ENCODE measurements at places on chromosomes 1 and 21.
A peak's percentile ranks its signal among the peaks of the same experiment; 100 is the strongest.

DNA sequence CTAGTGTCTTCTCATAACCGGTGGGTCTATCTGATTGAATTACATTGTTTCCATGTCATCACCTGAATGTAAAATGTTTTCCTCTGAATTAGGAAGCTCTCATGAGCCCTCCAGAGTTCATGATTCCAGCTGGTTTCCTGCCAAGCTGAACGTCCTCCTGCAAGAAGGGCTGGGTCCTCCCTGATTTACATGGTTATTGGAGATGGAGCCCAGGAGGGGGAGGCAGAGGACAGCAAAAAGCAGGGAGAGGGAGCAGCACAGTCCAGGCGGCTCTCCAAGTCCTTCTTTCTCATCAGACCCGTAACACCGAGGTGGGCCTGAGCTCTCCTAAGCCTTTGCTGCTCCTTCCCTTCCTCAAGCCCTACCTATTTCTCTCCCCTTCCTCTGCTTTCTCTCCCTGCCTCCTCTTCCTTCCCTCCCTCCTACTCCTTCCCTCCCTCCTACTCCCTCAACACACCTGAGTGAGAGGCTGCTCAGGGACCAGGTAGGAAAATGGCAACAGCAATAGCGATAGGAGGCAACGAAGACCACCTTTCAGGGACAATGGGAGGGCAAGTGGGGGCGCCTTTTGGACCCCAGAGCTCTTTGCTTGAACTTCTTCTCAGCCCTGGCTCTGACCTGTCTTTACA is 265.9 kb downstream of the PRDM2 start:
- peak; percentile 88 for DNase-seq

DNA sequence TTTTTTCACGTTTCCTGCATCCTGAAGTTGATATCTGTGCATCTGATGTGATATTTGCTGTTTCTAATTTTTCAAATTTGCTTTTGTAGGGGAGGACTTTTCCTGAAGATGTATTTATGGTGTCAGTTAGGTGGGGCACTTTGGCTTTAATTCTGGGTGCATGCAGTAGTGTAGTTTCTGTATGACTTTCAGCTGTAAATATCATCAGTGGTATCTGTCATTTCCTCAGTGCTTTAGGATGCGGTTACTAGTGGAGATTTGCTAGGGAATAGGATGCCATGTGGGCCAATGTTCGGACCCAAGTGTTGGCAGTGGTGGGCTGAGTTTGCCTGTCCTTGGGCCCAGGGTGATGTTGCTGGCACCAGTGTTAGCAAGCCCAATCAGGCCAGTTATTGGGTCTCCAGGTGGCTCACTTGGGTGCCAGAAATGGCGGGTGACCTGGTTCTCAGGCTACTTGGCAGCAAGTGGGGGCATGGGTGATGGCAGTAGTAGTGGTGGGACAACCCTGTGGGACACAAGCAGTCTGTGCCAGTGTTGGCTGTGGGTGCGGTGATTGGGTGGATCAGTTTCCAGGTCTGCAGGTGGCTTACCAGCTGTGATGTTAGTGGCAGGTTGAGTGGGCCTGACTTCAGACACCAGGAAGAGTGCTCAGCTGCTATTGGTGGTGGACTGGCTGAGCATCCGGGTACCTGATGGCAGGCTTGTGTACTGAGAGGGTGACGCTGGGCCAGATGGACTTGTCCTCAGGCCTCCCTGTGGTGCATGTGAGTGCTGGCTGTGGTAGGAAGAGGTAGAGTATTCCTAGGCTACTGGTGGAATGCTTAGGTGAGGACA is 24.4 kb downstream of the CD55 start:
- no peak for DNase-seq

DNA sequence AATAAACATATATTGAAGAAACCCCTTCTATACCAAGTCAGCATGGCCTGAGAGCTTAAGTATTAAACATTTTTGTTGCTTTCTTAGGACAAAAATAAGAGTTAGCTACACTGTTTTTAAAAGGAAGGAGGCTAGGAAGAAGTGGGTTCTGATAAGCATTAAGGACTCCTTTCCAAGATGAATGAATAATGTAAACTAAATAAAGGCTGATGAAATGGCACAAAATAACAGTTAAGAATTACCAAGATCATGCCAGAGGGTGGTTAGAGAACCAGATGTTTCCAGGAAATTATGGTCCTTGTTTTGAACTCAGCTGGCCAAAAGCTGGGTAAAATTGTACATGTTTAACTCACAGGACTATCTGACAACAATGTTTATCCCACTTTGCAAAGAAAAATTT is 114.1 kb upstream of the ETS2 start:
- no peak for DNase-seq

DNA sequence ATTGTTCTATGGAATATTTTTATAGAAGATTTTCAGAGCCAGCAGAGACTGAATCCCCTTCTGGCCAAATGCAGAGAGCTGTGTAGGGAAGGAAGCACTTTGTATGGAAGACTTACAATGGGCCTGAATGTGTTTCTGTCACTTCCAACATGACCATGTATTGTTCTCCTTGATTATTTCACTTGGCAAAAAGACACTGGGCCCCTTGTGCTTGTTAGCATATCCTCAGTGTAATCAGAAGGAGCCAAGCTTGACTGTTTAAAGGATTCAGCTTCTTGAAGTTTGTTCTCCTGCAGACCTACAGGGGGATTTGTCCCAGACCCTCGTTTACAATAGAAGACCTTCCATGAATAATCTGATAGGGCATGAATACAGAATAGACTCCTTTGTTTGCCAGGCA is 48.1 kb upstream of the UBE2U start:
- DNase-seq: no peak

- DNase-seq: no peak
These were observed 488.4 kb upstream of the ADGRL2 start for GRCh38 chr1:81312272-81312754.

DNA sequence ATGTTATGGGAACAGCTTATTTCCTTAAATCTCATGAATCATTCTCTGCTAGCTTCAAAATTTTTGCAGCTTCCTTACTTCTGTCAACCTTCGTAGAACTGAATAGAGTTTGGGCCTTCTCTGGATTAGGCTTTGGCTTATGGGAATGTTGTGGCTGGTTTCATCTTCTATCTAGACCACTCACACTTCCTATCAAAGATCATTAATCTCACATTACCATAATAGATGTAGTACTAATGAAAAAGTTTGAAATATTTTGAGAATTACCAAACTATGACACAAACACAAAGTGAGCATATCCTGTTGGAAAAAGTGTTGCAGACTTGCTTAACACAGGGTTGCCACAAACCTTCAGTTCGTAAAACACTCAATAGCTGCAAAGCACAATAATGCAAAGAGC is 30.3 kb downstream of the ASPM start:
- no peak for DNase-seq

GRCh38 chr1:196611873-196612272 is 3.6 kb upstream of the KCNT2 start:
- no peak for DNase-seq

- DNase-seq: peak; percentile 14
These were observed 81.5 kb downstream of the STUM start for GRCh38 chr1:226629896-226630550.

DNA sequence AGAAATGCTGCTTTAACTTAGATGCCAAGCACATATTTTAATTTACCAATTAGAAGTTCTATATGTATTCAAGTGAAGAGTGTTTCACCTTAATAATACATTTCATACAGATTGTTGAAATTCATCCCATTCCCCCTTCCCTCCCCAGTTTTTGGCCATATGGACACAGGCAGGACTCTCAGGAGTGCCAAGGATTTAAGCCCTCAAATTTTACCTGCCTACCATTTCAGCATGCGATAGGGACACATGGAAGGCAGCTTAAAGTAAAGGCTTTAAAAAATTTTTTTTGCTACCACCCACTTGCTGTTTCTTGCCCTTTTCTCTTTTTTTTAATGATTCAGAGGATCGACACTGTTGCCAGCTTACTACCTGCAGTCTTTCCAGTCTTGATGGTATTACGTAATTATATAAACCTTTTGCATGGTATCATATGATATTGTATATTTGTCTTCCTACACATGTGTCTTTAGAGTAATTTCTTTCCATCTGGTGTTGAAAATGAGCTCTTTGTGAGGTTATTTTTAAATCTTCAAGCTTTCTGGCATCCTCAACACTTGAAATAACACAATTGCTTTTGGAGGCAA is 7.0 kb downstream of the EPB41 start:
- no peak for DNase-seq

- DNase-seq: no peak
These were observed 154.6 kb downstream of the FOXD2 start for GRCh38 chr1:47592296-47593012.

DNA sequence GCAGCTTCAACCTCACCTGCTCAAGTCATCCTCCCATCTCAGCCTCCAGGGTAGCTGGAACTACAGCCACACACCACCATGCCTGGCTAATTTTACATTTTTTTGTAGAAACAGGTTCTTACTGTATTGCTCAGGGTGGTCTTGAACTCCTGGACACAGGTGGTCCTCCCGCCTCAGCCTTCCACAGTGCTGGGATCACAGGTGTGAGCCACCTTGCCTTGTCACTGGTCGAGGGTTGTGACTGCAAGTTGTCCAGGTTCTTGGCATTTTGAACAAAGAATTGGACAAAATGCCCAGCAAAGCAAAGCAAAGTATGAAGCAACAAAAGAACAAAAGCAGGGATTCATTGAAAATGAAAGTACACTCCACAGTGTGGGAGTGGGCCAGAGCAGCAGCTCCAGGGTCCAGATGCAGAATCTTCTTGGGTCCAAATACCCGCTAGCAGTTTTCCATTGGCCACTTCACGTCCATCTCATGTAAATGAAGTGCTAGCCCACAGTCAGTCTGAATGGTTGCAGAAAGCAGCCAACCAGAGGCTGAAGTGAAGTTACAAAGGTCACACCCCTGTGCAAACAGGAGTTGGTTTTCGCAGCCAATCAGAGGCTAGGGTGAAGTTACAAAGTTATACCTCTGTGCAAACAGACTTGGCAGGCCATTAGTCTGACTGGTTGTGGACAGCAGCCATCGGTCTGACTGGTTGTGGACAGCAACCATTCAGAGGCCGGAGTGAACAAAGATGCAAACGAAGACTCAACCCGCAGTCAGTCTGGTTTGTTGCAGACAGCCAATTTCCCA is 109.5 kb upstream of the KIF26B start:
- DNase-seq: peak; percentile 28

GRCh38 chr21:40547906-40548513 is 298.9 kb downstream of the DSCAM start:
- no peak for DNase-seq

- DNase-seq: no peak
These were observed 34.5 kb downstream of the LRRN2 start for GRCh38 chr1:204650911-204651570.

- DNase-seq: no peak
These were observed 584.8 kb downstream of the PLA2G4A start for GRCh38 chr1:187413405-187414169.

- DNase-seq: no peak
These were observed 26.5 kb downstream of the CD247 start for GRCh38 chr1:167491586-167492461.

DNA sequence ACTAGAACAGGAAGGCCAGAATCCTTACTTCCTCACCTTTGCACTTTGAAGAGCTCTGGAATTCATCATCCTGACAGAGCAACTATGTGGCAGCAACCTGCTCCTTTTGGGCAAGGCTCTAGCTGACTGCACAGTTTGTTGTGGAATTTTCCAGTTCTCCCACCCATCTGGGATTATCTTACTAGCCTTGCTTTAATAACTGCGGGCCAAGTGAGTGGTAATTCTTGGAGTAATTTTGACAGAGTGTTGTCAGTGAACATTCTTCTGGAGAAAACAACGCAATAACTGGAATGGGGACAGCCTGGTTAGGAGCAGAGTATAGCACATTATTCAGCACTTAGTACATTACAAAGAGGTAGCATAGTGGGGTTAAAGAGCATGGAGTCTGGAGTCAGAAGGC is 75.3 kb downstream of the NTMT2 start:
- DNase-seq: no peak

GRCh38 chr21:35530766-35531165 is 481.7 kb upstream of the RUNX1 start:
- DNase-seq: no peak

DNA sequence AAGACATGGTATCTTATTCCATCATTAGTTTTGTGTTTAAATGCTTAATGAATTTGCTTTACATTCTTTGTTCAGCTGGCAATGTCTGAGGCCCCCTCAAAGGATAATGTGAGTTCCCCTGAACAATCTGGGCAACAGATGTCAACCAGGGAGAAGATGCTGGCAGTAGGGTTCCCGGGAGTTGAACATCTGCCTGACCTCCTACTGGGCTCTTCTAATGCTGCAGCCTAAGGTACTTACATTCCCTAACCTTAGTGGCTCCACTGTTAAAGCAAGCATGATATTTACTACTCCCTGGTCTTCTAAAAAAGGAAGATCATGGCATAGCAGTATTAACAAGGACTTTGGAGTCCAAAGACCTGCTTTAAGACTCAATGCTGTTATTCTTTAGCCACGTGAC is 574.9 kb upstream of the NR5A2 start:
- DNase-seq: no peak

GRCh38 chr1:101907264-101907663 is 89.5 kb downstream of the OLFM3 start:
- no peak for DNase-seq

- DNase-seq: peak; percentile 53
These were observed 180.6 kb downstream of the COL24A1 start for GRCh38 chr1:85975912-85976371.

DNA sequence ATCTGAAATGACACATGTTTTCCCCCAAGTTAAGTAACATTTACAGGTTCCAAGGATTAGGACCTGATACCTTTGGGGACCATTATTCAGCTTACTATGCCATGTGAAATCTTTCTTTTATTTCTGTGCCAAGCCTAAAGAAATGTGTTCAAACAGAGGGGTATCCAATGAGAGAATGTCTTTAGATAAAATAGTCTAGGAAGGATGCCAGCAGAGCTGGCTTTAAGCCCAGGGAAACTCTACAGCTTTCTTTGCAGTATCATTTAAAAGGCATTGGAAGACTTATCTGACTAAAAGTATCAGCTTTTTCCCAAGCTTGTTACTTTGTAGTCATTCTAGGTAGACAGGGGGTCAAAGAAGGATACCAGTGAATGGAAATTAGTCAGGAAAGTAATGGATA is 860.4 kb downstream of the PLA2G4A start:
- peak; percentile 25 for DNase-seq

DNA sequence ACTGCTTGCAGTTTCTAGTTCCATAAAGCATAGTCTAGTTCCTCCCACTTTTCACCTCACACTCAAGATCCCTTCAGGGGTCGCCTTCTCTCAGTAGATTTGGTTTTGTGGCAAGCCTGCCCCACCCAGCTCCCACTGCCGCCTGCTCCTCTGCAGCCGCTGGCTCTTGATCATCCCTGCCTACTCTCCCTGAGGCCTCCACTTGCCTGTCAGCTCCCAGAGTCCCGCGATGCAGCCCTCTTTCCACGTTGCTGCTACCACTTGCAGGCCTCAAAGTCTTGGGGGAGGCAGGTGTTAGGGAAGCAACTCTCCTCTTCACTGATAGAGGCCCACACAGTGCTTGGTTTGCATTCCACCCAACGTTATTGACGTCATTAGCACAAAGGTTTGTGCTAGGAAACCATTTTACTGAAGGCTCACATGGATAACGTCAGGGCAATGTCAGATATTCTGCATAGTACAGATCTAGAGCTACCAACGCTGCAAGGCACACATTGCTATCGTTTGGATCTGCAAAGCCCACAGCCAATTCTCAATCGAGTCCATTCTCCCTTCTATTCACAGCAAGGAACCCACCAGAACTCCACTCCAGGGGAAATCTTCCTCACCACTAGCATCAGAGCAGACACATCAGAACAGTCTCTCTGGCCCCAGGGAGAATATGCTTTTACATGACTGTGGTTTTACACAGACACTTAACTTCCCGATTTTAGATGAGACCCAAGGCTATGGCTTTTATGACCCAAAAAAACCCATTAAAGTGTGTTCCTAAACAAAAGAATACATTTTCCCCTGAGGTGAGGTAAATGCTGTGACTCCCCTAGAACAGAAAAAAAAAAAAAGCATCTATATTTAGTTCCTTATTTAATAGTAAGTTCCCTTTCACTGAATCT is 519.5 kb upstream of the CAMK1G start:
- DNase-seq: no peak

Measured in right hindlimb (tissue), 1 donor.